ENCODE measurements at places on chromosomes 12 and 14.

GRCh38 chr12:110023059-110023980, 24.1 kb downstream of the ANKRD13A start:
- DNase-seq, result peak; percentile 58

DNA sequence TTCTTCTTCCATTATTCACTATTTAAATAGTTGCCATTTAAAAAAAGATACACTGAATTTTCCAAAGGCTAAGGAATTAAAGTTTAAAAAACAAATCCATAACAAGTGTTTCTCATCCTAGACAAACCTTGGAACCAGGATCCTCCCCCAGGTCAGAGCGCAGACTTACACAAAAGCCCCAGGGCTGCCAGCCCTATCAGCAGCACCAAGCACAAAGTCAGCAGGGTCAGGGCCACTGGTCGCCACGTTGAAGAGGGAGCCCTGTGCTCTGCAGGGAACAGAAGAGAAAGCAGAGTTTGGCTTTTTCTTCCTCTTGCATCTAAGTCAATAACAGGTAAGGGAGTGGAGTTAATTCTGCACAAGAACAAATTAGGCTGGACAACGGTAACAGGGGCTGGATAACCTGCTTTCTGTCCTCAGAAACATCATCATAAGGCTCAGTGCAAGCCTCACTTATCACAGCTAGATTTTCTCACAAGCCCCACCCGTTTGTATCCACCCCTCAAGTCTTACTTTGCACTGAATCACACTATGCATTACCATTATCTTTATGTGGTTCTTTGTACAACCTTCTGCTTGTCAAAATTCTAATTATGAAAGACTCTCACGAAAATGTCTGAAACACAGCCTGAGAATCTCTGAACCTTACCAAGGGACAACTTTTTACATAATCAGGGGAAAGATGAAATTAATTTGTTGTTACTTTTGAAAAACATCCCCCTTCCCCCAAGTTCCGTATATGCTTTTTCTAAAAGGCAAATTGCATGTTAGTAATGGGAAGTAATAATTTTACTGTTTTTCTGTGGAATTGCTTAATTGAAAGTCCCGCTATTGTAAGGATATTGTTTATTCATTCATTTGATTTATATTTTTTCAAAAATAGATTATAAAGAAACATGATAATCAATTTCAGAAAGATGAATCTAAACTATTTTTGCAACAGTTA, 9.6 kb downstream of the CLEC1A start:
- no peak for DNase-seq

DNA sequence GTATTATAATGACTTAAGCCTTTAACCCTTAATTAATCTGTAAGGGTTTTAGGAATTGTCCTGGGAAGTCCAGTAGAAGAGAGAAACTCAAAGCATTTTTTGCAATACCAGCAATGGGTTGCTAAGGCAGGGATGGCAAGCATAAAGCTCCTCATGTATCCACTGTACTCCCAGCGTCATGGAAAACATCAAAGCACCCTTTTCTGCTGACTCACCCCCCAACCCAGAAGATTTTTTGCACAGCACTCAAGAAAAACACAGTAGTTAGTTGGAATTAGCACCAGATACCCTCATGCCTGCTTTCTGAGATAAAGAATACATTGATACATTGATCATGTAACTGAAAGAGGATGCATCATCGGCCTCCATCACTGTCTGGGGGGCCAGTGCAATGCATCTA, 199.1 kb upstream of the CNOT2 start:
- no peak for DNase-seq

GRCh38 chr12:97650242-97650641, 187.6 kb downstream of the RMST start:
- DNase-seq, result no peak

- no peak for DNase-seq
Observed at GRCh38 chr12:64064706-64065105, 157.4 kb downstream of the KICS2 start.

- no peak for DNase-seq
Observed at GRCh38 chr14:31106768-31107167, 80.6 kb upstream of the STRN3 start.

DNA sequence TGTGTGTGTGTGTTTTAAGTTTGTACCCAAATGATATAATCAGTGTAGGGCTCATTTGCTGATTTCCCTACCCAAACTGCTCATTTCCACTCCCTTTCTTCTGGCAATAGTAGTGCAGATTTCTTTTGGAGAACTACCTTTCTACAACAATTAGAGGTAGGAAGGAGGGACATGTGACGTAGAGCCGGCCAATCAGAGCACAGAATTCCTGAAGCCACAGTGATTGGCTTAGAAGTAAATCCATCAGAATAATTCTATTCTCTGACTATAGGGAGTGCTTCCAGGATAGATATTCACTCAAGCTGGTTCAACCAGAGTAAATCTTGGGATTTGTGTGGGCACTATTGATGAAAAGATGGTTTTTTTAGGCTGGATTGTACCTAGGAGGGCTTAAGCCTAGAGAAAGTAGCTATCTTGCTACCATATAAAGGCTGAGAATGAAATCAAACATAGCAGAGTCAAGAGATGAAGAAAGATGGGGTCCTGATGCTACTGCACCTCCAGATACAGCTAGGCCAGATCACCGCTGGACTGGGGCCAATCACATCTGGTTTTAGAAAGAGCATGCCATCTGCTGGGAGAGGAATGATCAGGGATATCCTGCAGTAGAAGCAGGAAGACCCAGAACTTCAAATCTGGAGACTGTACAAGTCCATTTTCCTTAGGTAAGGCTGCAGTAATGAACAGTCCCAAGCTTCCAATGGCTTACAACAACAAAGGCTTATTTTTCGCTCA, 54.1 kb upstream of the NUAK1 start:
- no peak for DNase-seq

- DNase-seq, result no peak
Observed at GRCh38 chr14:89367779-89368120, 49.3 kb downstream of the FOXN3 start.

DNA sequence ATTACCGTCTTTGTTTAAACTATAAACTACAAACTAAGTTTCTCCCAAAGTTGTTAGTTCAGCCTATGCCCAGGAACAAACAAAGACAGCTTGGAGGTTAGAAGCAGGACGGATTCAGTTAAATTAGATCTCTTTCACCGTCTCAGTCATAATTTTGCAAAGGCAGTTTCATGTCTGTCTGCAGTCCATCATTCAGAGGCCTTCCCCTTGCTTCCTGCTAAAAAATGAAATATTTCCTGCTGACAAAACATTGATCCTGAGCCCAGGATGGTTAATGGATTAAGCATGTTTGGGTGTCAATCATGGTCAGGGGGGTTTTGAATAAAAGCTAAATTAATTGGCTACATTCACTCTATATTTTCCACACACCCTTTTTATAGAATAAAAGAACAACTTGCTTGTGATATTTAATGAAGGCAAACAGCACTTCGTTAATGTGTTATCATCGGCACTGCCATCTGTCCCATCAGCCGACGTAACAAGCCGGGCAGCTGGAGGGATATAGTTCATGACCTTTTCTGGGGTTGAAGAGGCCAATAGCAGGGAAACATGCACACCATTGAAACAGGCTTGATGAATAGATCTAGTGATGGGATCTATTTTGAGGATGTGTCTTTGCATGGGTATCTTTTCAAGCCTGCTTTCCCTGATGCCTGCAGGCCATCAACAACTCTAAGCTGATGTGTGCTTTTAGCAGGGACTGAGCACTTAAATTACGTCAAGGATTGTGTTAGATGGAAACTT, 521.3 kb upstream of the TMEM132C start:
- DNase-seq, result peak; percentile 14

DNA sequence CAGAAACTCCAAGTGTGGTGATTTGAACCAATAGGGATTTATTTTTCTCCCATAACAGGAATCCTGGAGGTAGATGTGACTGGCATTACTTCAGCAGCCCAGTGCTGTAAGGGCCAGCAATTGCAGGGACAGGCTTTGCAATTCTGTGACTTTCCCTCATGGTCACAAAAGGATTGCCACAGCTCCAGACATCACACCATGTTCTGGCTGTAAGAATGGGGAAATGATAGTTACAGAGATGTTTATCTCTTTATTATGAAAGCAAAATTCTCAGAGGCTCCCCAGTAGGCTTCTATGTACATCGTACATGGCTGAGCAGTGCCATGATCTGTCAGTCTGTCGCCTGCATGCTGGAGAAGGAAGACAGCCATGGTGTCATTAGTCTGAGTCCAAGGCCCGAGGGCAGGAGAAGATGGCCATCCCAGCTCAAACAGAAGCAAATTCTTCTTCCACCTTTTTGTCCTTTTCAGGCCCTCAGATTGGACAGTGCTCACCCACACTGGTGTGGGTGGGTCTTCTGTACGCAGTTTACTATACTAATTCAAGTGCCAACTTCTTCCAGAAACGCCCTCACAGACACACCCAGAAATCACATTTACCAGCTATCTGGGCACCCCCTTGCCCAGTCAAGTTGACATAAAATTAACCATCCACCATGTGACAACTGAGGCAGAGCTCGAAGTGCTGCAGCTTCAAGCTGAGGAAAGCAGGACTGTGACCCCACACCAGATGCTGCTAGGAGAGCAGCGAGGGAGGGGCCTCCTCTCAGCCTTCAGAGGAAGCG, 17.2 kb downstream of the ZBTB42 start:
- no peak for DNase-seq

GRCh38 chr12:58433959-58434358, 486.3 kb downstream of the LRIG3 start:
- no peak for DNase-seq

DNA sequence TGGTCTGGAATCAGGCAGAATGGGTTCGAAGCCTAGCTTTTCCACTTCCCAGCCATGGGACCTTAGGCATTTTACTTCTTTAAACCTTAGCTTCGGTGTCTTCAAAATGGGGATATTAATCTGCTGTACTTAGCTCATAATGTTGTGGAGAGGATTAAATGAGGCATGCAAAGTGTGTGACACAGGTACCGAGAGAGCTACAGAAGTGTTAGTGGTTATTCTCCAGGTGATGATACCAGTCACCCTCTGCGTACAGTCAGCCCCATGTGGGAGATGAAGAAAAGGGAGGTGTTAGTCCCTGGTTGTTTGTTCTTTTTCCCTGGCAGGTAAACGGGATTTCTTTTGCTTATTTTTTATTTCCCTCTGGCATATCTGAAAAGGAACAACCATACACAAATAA, 212.1 kb downstream of the PHLDA1 start:
- no peak for DNase-seq

DNA sequence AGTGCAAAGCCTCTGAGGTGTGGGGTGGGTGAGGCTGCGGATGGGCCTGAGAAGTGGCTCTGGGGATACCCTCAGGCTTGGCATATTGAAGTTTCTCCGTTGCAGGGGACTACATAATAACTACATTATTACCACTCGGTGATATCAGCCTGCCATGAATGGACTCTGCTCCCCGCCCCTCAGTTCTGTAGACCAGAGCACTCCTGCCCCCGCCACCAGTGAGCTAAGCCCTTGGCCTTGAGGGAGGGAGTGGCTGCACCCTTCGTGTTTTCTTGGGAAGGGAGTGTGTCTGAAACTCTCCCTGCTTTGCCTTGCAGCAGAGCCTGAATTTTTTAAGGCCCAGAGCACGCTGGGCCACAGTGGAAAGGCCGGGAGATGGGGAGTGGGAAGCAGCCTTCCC, 1.7 kb downstream of the ORAI1 start:
- no peak for DNase-seq

GRCh38 chr12:101839324-101840283, 8.8 kb upstream of the GNPTAB start:
- DNase-seq, result no peak

- DNase-seq, result no peak
Observed at GRCh38 chr14:60653701-60654161, 4.5 kb upstream of the SIX1 start.

DNA sequence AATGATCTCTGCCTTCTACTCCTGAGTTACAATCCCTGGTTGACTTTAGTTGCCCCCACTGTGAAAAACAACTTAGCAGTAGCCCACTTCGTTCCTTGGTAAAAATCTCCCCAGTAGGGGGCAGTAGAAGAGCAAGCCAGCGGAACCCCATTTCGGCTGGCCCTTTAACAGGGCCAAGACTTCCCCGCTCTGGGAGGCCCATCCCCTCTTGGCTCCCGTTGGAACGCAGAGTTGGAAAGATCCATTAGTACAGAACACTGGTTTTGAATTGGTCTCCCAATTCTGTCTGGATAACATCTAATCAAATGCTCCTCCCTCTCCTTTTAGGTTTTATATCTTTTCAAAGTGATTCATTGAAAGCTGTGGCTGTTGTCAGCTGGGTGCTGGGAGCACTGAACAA, 1133.3 kb downstream of the BCL11B start:
- no peak for DNase-seq

- DNase-seq, result no peak
Observed at GRCh38 chr14:61153914-61154545, 127.1 kb downstream of the TMEM30B start.

GRCh38 chr12:124861492-124861891, 2.2 kb downstream of the SCARB1 start:
- DNase-seq, result no peak

DNA sequence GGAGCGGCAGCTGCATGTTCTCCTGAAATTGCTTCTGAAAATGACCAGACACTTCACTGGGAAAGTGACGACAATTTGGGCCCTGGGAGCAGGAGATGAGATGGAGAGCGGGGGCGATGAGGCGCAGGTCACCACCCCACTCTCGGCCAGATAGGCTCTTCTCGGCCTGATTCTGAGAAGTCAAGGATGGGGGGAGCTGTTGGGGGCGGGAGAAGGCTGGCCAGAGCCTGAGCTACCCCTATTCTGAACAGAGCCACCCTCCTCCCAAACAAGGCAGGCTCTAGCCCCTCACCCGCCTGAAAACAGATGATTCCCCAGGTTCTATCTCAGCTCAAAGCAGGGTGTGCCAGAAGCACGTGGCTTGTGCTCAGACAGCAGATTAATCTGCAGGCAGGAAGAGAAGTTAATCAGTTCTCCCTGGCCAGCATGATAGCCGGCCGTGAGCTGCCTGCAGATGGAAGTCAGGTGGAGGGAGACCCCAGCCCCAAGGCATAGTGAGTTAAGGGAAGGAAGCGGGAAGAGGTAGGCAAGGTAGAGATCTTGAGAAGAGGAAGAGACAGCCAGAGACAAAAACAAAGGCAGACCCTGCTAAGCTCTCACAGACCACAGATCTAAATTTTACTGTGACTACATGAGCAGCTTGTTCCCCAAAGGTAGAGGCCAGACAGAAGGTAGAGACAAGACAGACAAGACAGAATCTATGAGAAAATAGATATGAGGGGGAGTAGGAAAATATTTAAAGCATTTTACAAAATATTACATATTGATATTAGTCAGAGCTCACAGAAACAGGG, 10.9 kb upstream of the TAC3 start:
- DNase-seq, result no peak

All from fibroblast of skin of left biceps (primary cell).